ENCODE measurements at places on chromosomes 5 and 9.

- DNase-seq: no peak
Observed at GRCh38 chr5:112004867-112005622, 248.1 kb upstream of the NREP start.

DNA sequence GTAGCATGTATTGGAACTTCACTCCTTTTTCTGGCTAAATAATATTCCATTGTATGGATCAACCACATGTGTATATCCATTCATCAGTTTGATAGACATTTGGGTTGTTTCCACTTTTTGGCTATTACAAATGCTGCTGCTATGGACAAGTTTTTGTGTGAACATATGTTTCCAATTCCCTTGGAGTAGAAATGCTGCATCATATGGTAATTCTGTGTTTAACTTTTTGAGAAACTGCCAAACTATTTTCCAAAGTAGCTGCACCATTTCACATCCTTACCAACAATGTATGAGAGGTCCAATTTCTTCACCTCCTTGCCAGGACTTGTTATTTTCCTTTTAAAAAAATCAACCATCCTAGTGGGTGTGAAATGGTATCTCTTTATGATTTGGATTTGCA, 8.4 kb downstream of the FRRS1L start:
- no peak for DNase-seq

DNA sequence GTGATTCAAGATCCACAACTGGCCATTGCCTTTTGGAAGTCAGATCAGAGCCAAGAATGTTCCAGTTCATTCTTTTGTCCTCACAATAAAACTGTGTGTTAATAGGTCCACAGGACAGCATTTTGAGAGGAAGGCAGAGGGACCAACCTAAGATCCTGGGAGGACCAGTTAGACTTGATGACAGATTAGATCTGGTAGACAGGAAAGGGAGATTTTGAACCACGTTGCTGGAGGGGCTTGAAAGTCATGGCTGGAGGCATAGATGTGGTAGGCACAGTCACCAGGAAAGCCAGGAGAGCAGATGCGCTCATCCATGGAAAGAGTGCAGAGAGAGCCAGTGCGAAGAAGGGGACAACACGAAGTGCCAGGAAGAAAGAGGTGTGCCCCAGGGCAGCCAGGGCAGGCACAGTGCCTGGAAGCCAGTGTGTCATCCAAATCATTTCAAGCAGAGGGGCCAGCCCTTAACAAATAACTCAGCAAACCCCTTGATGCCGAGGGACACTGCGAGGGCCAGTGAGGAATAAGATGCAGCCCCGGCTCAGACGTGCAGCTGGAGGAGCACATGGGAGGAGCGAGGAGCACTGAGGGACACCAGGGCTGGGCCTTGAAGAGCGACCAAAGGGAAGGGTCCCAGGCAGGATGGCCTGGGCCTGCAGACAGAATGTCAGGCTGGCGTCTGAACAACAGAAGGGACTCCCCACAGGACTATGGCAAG, 12.8 kb upstream of the SLC2A8 start:
- DNase-seq: no peak

- DNase-seq: no peak
Observed at GRCh38 chr5:36600917-36601527, 5.4 kb upstream of the SLC1A3 start.

- peak; percentile 37 for DNase-seq
Observed at GRCh38 chr5:177370488-177371119, 12.9 kb downstream of the RGS14 start.

DNA sequence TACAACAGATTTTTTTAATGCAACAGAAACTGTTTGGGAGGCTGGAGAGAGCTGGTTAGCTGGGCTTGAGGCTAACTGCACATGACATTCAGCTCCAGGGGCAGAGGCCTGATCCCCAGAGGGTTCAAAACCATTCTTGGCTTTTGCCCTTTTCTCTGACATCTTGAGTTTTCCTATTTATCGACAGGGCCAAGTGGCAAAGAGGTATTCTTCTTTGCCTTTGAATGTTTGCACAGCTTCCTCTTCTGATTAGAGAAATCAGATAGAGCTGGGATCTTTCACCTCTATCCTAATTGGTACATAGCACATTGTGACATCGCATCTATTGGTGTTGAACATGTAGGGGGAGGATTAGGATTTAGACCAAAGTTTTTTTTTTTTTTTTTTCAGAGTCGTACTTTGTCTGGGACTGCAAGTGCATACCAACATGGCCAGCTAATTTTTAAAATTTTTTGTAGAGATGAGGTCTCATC, 143.7 kb downstream of the ACTBL2 start:
- no peak for DNase-seq

GRCh38 chr9:14480526-14480925, 166.6 kb upstream of the NFIB start:
- no peak for DNase-seq

DNA sequence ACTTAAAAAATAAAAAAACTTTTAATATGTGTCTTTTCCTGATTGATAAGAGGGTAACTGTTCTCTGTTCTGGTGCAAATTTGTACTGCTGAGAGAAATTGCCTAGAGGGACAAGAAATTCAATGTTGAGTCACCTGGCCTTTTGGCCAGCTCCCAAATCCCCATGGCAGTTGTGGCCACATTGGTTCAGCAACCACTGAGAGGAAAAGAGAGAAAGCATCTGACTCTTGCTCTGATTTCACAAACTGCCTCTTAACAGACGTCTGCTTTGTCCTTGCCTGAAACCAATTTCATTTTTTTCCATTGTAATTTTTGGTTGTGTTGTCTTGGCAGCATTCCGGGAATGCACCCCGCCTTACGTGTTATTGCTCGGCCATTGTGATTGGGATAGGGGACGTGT, 42.4 kb downstream of the NTRK2 start:
- no peak for DNase-seq

- DNase-seq: no peak
Observed at GRCh38 chr5:403995-404394, 39.0 kb upstream of the EXOC3 start.

Data from activated naive CD4-positive, alpha-beta T cell (primary cell).